ENCODE measurements at places on chromosomes 7 and 10. TPM values are rescaled to one million over a fixed set of nuclear protein-coding genes. Genes with fewer than 3 reads are reported as not detected.
A peak's percentile ranks its signal among the peaks of the same experiment; 100 is the strongest.

The HGF gene
- total RNA-seq = 8.0 TPM

The LAMB4 gene
- total RNA-seq = 0.46 TPM

The AUTS2 gene
- total RNA-seq = 5.8 TPM

The TSPAN15 gene
- 10.9 TPM for total RNA-seq

- peaks cover 5% of the 10 kb centered on the region for H3K4me1 ChIP-seq
- H3K4me3 ChIP-seq = no peak overlapping the region
- no peak for DNase-seq
- no peaks in the 10 kb centered on the region for H3K36me3 ChIP-seq
- H3K27me3 ChIP-seq = no peaks in the 10 kb centered on the region
Observed at GRCh38 chr7:117772421-117772820, 100.8 kb downstream of the CTTNBP2 start.

The HECW1 gene
- total RNA-seq = not detected

GRCh38 chr10:27646604-27647175 is 98.9 kb downstream of the MKX start:
- H3K4me1 ChIP-seq = no peaks in the 10 kb centered on the region
- H3K4me3 ChIP-seq = no peak overlapping the region
- DNase-seq = no peak
- no peaks in the 10 kb centered on the region for H3K36me3 ChIP-seq
- no peak overlapping the region for H3K27ac ChIP-seq
- no peaks in the 10 kb centered on the region for H3K27me3 ChIP-seq

DNA sequence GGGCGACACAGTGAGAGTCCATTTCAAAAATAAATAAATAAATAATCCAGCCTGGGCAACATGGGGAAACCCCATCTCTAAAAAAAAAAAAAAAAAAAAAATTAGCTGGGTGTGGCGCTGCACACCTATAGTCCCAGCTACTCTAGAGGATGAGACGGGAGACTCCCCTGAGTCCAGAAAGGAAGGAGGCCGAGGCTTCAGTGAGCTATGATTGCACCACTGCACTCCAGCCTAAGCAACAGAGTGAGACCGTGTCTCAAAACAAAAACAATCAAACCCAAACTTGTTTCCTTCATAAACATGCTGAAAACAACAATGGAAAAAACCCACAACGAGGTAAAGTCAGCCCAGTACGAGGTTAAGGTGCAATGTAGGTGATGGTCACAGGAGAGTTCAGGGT is 1.2 kb downstream of the COX19 start:
- H3K27ac ChIP-seq = no peak overlapping the region
- no peaks in the 10 kb centered on the region for H3K27me3 ChIP-seq
- DNase-seq = no peak
- H3K4me1 ChIP-seq = peaks cover 43% of the 10 kb centered on the region
- H3K4me3 ChIP-seq = peak overlapping the region; percentile 97

DNA sequence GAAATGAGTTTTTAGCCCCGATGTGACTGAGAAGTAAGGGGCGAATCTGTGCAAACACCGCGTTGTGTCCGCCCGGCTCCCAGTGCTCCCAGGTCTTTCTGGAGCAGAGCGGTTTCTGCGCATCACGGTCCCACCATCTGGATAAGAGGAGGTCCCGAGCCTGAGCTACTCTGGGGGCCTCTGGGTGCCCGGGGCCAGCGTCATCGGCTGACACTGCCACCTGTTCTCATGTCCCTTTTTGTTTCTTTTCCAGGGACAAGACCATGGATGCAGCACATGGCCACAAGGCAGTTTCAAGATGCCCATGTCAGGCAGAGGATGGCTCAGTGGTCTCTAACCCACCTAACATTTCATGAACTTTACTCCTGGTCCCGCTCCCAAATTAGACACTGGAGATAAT is 24.9 kb downstream of the KLF6 start:
- no peaks in the 10 kb centered on the region for H3K36me3 ChIP-seq
- no peak overlapping the region for H3K27ac ChIP-seq
- no peaks in the 10 kb centered on the region for H3K4me1 ChIP-seq

DNA sequence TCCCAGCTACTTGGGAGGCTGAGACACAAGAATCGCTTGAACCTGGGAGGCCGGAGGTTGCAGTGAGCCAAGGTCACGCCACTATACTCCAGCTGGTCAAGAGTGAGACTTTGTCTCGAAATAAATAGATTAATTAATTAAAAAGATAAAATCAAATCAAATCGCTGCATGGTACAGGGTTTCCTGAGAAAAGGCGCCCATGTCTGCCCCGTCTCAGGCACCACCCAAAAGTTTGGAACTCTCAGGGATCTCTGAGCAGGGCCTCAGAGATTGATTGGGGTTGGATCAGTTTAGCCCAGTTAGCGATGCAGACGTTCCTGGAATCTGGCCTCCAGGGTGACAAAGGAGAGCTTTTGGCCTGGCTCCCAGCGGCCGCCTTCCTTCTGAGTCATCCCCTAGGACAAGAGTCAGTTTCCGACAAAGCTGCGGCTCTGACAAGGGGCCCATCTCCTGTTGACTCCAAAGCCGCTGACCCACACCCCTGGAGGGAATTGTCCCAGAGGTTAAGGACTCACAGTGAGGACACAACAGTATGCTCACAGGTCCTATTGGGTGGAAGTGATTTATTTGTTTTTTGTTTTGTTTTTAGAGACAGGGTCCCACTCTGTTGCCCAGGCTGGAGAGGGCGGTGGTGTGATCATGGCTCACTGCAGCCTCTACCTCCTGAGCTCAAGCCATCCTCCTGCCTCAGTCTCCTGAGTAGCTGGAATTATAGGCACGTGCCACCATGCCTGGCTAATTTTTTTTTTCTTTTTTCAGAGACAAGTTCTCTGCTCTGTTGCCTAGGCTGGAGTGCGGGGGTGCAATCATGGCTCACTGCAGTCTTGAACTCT is 6.8 kb downstream of the ORAI2 start:
- no peak overlapping the region for H3K4me3 ChIP-seq
- no peaks in the 10 kb centered on the region for H3K27me3 ChIP-seq
- no peaks in the 10 kb centered on the region for H3K36me3 ChIP-seq
- H3K4me1 ChIP-seq = no peaks in the 10 kb centered on the region
- no peak overlapping the region for H3K27ac ChIP-seq

- H3K27ac ChIP-seq = no peak overlapping the region
- no peak overlapping the region for H3K4me3 ChIP-seq
- DNase-seq = no peak
- H3K4me1 ChIP-seq = peaks cover 33% of the 10 kb centered on the region
- H3K36me3 ChIP-seq = no peaks in the 10 kb centered on the region
Observed at GRCh38 chr10:80502621-80503583, 34.8 kb upstream of the SH2D4B start.

- no peak overlapping the region for H3K27ac ChIP-seq
- no peak for DNase-seq
- H3K27me3 ChIP-seq = no peaks in the 10 kb centered on the region
- H3K4me3 ChIP-seq = no peak overlapping the region
- H3K4me1 ChIP-seq = no peaks in the 10 kb centered on the region
- peaks cover 46% of the 10 kb centered on the region for H3K36me3 ChIP-seq
Observed at GRCh38 chr7:149216402-149216801, 21.1 kb downstream of the ZNF282 start.

The PRKG1 gene
- 9.6 TPM for total RNA-seq

The WNT16 gene
- not detected for total RNA-seq

DNA sequence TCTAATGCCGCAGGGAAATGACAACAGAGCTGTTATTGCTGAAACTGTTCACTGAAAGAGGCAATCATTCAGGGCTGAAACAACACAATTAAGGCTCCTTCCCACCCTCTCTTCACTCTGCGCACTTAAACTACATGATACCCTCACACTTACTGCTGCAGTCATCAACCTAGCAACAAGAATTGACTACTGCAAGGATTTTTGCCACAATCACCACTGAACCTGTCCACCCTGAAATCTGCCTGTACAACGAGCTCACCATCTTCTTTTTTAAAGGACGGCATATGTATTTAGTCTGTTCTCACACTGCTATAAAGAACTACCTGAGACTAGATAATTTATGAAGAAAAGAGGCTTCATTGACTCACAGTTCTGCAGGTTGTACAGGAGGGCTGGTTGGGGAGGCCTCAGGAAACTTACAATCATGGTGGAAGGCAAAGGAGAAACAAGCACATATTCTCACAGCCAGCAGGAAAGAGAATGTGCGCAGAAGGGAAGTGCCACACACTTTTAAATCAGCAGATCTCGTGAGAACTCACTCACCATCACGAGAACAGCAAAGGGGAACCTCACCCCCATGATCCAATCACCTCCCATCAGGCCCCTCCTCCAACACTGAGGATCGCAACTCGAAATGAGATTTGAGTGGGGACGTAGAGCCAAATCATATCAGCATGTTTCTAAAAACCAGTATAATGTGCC is 131.7 kb downstream of the SORCS1 start:
- DNase-seq = no peak
- H3K36me3 ChIP-seq = no peaks in the 10 kb centered on the region
- no peaks in the 10 kb centered on the region for H3K4me1 ChIP-seq
- no peak overlapping the region for H3K4me3 ChIP-seq
